ENCODE measurements at places on chromosomes 3 and 15.

DNA sequence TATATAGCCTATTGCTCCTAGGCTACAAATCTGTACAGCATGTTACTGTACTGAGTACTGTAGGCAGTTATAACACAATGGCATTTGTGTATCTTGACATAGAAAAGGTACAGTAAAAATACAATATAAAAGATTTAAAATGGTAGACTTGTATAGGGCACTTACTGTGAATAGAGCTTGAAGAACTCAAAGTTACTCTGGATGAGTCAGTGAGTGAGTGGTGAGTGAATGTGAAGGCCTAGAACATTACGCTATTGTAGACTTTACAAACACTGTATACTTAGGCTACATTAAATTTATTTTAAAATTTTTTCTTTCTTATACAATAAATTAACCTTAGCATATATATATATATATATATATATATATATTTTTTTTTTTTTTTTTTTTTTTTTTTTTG is 140.0 kb upstream of the UBE2E1 start:
- no peak for DNase-seq

DNA sequence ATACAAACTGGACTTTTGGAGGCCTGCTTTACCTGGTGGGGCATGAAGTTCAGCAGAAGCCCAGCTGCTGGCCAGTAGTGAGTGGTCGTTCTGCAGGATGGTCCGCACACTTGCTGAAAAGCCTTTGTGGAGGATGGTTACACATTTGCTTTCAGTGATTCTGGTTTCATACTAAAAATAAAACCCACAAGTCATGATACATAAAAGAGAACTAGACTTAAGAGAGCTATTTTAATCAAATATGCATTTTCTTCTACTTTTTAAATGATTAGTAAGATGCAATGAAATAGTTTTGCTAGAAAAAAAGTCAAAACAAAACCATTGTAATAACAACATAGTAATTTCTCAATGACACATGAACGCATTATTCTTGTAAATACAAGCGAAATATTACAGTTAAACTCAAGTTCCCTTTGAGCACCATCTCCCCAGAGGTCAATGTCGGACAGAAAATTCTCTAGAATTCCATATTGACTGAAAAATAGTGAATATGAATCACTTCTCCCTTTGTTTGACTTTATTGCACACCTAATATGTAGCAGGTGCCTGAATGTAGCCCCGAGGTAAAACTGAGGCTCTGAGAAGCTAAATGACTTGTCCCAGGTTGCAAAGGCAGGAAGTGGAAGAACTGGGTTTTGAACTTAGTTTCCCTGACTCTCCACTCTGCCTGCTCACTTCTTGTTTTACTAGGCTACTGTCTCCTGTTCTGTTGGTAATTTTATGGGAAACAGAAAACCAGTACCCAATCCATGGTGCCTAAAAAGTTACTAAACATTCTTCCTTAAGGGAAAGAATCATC is 8.3 kb downstream of the IL5RA start:
- DNase-seq = no peak

GRCh38 chr15:93253681-93254080 is 164.7 kb upstream of the RGMA start:
- DNase-seq = no peak

GRCh38 chr3:169147238-169148008 is 516.1 kb downstream of the MECOM start:
- no peak for DNase-seq

DNA sequence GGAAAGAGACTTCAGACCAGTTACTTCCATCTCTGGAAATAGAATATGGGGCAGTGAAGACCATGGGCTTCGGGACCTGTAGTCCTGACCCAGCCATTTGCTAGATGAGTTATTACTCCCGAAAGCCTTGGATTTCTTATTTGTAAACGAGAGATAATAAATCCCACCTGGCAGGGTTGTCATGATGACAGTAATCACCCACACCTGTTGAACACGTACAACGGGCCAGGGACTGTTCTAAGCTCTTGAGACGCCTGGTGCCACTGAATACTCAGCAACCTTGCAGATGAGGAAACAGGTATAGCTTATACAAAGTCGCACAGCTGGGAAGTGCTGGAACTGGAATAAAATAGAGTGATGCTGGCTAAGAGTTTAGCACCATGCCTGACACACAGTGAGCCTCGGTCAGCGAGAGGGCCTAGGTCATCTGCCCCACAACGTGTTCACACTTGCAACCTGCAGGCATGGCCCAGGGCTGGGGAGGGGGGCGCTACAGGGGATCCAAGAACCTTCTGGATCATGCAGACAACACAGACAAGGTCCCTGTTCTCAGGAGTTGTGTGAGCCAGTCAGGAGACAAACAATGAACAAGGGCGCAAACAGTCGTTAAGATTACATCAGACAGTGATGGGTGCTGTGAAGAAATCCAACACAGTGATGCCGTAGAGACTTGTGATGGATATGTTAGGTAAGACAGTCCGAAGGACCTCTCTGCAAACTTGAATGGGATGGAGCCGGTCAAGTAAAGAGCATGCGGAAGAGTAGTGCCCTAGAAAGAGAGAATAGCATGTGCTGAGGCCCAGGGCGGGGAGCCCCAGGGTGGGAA is 89.2 kb downstream of the CORO2B start:
- DNase-seq = no peak
